ENCODE measurements at places on chromosomes 16 and 17. TPM values are rescaled to one million over a fixed set of nuclear protein-coding genes. Genes with fewer than 3 reads are reported as not detected.

Gene MARVELD3
- not detected for total RNA-seq

Gene GNAO1
- total RNA-seq, result under 0.01 TPM

Gene KIF2B
- not detected for total RNA-seq

Gene CCL7
- total RNA-seq, result 1.0 TPM

Gene ABCA9
- total RNA-seq, result 10.0 TPM

Gene NPIPB6
- 0.57 TPM for total RNA-seq

Gene PDILT
- total RNA-seq, result not detected
